GM12864 (cell line): ENCODE measurements at places on chromosomes 2 and 18.

- DNase-seq, result no peak
Observed at GRCh38 chr2:144201126-144201525, 318.8 kb downstream of the ZEB2 start.

- no peak for DNase-seq
Observed at GRCh38 chr18:30684825-30685481, 357.6 kb downstream of the DSC3 start.

DNA sequence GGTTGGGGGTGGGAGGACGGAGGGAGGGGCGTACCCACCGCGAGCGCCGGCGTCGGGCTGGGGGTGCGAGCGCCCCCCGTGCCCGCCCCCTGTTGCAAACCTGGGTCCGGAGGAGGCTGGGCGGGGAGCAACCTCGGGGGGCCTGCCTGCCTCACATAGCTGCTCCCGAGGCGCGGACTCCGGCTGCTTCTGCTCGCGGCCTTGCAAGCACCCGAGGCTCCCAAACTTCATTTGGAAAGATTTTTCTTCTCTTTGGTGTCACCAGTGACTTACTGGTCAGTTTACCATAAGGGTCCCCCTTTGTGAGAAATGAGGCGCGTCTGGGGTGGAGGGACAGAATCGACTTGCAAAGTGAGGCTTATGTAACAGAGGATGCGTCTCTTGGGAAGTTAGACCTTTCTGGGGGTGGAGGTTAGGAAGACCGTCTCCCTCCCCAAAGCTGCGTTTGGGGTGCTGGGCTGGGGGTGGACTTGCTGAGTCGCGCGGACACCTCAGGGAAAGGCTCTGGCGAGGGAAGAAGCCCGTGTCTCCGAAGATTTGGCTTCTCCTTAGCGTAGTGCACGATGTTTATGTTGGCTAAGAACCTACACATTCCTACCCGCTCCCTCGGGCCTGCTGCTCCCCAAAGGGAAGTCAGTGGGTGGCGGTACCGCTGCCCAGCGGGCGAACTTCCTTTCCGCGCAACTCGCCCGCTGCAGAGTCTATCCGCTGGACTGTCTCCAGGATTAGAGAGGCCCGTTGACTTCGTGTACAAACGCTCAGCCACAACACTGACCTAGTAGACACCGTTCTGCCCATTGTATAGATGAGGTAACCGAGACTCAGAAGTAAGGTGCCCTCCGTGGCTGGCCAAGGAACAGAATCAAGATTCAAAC lies 559 bp downstream of the TMEM37 start:
- DNase-seq, result no peak

- DNase-seq, result no peak
Observed at GRCh38 chr2:164314148-164314547, 307.1 kb downstream of the GRB14 start.

DNA sequence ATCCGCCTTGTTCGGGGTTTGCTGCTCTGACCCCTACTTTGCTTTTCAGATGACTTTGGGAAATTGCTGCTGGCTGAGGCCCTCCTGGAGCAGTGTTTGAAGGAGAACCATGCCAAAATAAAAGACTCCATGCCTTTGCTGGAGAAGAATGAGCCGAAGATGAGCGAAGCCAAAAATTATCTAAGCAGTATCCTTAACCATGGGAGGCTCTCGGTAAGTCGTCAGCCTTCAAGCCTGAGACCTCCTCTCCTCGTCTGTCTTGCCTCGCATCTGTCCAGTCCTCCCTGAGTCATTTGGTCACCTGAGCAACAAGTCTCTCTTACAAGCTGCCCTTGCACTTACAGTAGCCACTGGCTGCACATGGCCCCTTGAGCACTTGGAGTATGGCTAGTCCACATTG lies 34.7 kb upstream of the MCFD2 start:
- no peak for DNase-seq

DNA sequence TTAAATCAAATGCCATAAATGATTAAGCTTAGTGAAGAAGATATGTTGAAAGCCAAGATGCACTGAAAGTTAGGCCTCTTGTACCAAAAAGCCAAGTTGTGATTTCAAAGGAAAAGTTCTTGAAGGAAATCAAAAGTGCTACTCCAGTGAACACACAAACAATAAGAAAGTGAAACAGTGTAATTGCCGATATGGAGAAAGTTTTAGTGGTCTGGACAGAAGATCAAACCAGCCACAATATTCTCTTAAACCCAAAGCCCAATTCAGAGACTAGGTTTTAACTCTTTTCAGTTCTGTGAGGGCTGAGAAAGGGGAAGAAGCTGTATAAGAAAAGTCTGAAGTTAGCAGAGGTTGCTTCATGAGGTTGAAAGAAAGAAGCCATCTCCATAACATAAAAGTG lies 101.8 kb upstream of the RPE start:
- DNase-seq, result no peak

DNA sequence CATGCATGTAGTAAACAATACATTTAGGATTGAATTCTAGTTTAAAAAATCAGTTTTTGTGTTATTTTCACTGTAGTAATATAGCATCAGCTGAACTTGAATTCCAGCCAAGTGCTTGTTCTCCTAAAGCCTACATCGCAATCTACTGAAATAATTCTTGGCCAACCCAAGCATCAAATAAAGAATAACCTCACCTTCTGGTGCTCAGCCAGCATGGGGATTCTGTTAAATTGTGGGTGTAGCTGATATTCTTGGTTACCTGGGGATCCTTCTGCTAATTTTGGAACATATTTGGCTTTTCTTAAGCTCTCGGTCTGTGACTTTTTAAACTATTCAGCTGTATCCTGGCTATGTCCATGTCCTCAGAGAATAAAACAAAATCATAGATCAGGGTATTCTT lies 248.8 kb downstream of the NRXN1 start:
- no peak for DNase-seq

DNA sequence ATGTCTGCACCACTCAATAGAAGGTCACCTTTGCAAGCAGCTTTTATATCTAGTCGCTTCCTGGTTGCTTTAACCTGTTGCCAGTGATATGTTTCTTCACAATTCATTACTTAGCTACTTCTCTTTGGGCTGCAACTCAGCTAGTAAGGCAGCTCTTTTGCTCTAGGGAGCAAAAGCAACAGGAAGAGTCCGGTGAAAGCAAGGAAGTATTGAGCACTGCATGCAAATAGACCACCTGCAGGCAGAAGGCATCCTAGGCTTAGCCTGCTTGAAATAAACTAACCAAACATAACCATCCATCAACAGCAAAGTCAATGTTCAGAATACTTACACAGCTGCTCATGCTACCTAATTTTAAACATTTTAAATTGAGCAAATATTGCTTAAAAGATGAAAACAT lies 529.2 kb upstream of the LINC00305 start:
- no peak for DNase-seq

DNA sequence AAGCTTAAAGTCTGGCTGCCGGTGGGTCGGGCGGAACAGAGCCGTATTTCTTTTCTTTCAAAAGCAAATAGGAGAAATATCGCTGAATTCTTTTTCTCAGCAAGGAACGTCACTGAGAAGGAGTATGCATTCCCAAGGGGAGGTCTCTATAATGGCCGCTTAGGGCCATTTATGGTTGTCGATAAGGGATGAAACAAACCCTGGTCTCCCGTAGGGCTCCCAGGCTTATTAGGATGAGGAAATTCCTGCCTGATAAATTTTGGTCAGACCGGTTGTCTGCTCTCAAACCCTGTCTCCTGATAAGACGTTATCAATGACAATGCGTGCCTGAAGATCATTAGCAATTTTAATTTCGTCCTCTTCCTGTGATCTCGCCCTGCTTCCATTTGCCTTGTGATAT lies 227.7 kb upstream of the ZEB2 start:
- no peak for DNase-seq

- DNase-seq, result no peak
Observed at GRCh38 chr2:42087137-42087856, 39.5 kb downstream of the PKDCC start.

DNA sequence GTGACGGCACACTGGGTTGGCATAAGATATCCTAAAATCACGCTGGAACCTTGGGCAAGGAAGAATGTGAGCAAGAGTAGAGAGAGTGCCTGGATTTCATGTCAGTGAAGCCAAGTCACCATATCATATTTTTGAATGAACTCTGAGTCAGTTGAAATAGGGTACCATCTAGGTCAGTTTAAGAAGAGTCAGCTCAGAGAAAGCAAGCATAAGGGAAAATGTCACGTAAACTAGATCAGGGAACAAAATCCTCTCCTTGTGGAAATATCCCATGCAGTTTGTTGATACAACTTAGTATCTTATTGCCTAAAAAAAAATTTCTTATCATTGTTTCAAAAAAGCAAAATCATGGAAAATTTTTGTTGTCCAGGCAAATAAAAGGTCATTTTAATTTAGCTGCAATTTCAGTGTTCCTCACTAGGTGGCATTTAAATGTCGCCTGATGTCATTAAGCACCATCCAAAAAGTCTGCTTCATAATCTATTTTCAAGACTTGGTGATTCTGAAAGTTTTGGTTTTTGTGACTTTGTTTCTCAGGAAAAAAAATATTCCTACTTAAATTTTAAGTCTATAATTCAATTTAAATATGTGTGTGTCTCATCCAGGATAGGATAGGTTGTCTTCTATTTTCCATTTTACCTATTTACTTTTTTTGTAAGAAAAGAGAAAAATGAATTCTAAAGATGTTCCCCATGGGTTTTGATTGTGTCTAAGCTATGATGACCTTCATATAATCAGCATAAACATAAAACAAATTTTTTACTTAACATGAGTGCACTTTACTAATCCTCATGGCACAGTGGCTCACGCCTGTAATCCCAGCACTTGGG lies 19.6 kb downstream of the RSAD2 start:
- DNase-seq, result no peak

- DNase-seq, result no peak
Observed at GRCh38 chr18:77071711-77072292, 60.8 kb downstream of the MBP start.

DNA sequence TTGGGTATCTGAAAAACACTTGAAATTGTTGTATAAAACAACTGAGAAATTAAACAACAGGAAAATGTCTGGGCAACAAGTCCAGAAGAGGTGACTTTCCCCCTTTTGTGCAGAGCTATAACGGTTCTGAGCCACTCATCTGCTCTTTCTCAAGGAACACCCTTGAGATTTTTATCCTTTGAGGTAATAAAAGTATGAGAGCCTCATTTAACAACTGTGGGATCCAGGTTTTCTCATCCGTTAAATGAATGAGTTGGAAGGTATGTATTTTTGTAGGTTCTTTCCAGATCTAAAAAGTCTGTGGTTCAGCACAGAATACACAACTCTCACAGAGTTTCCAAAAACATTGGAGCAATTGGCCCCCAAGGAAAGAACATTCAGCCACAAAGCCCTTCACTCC lies 93.0 kb downstream of the ANKRD44 start:
- DNase-seq, result no peak
